NB4 (cell line): ENCODE measurements at places on chromosomes 7 and 10.

DNA sequence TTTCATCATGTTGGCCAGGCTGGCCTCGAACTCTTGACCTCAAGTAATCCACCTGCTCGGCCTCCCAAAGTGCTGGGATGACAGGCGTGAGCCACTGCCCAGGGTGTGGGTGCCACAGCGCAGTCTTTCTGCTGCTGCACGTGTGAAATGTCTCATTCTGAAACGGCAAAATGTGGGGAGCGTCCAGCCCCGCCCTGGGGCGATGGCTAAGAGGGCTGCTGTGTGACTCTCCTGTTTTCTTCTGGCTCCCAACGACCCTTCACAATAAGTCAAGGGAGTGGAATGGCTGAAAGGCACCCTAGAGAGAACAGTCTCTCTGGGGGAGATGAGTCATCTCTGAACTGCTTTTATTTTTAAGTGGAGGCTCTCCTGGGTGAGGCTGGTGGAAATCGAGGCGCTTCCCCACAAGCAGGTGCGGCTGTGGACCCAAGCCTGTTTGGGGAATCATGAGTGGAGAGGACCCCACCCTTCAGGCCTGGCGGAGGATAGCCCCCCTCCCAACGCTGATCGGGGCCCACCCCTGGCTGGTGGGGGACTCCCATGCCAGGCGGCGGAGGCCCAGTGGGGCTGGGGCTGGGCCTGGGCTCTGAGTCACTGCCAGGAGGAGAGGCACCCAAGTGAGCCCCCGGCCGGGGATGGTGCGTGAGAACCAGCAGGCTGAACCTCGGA is 18.0 kb downstream of the ADAP1 start:
- DNase-seq, result peak; percentile 94

DNA sequence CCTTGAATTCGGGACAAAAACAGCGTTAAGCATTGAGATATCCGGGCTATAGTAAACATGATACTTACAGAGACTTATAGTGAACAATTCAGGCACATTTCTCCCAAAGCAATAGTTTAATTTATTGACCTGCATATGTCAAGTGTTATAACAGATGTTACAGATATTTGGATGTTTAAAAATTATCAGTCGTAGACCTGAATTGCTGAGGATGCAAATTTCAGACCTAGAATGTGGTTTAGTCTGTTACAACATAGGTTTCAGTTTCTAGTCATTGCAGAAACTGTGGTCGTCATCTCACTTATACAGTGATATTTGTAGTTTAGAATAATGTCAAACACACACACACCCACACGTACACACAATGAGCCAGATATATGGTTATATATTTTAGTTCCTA is 85.2 kb downstream of the VTI1A start:
- DNase-seq, result peak; percentile 36

- DNase-seq, result peak; percentile 30
Observed at GRCh38 chr7:111853201-111853990, 291.1 kb upstream of the IMMP2L start.

GRCh38 chr7:22876986-22877729 is 54.5 kb upstream of the TOMM7 start:
- DNase-seq, result no peak

DNA sequence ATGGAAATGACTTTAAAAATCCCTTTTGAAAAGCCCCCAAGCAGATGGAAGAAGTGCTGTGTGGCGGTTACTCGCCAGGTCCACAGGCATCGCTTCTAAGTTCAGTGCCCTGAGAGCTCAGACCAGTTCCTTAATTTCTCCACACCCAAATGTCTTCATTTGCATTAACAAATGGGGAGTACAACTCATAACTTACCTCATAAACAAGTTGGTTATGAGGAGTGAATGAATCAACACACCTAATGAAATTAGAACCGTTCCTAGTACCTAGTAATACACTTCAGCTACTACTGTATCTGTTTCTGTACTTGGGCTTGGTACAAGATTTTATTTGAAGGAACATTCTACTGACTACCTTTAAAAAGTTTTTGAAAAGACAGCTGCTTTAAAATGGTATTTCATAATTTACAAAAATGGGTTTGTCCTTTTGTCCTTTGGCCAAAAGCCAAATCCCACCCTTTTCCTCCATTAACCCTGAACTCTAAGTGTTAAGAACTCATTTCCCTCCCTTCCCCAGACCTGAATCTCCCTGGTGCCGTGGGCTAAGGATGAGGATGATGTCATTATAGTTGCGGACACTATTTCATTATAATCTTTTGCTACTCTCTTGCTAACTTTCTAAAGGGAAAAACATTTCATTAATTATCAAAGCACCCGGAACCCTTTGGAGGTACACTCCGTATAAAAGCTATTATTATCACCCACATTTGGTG is 221.5 kb upstream of the CELF2 start:
- no peak for DNase-seq

- peak; percentile 31 for DNase-seq
Observed at GRCh38 chr10:79375321-79376077, 28.2 kb downstream of the PPIF start.

GRCh38 chr7:133310232-133310862 is 57.5 kb downstream of the EXOC4 start:
- no peak for DNase-seq

DNA sequence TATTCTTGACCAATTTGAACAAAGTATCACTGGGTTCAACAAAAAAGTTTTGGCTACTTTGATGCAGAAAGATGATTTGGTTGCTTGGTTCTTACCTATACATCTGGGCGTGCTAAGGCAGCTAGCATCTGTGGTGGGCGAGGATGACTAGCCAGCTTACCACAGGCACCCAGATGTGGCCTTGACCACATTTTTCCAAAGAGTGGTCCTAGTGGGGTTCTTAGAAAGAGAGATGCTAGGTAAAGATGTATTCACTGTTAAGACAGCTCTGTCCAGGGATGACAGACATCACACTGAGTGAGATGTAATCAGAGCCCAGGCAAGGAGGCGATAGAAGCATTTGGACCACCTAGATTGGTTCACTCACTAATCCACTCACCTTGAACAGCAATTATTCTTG is 785 bp downstream of the DNTT start:
- DNase-seq, result no peak

DNA sequence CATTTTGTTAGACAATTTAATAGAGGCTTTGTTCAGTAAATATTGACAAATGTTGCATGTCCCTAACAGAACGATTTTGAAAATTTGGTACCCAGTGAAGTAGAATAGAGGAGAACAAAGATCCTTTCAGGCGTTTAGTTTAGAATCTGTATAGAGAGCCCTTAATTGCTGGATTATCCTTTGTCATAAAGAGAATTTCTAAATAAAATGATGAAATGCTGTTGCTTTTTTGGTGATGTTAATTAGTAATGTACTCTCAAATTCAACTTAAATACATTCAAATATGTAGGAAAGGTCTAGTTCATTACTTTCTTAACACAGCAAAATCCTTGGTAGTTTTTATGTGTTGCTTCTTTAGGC is 1.2 kb downstream of the LUC7L2 start:
- no peak for DNase-seq

DNA sequence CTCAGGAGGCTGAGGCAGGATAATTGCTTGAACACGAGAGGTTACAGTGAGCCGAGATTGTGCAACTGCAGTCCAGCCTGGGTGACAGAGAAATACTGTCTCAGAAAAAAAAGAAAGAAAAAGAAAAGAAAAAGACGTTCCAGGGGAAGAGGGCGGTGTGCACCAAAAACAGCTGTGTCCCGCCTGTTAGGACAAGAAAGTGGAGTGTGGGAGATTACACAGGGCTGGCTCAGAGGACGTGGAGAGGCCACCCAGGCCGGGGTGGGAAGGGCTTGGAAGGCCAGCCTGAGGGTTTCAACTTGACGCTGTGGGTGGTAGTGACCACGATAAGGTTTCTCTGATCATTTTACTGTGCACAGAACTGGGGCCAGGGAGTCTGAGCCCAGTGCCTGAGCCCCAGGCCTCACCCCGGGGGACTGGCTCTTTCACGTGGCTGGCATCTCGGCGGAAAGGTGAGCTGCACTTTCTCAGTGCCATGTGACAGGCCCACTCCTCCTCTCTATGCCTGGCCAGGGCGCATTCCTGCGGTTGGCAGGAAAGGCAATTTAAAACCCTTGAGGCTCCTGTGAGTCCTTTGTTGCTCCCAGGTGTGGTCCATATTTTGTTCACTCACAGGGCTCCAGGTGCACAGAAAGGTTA is 13.9 kb downstream of the RHBDD2 start:
- no peak for DNase-seq

DNA sequence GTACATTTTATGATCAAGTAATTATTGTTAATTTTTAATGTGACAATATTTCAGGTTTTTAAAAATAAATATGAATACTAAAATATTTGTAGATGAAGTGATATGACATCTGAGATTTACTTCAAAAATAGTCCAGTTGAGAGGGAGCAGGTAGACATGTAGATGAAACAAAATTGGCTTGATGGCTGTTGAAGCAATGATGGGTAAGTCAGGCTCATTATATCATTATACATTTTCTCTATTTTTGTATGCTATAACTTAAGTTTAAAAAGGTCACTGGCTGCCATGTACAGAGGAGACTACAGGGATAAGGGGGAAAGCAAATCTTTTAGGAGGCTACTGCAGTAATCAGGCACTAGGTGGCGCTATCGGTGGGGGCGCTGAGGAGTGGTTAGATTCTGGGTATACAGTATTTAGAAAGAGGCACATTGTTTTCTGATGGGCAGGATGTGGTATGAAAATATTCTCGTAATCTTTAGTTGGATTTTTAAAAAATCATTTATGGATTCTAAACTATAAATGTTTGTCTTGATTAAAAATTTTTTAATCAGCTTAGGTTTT is 189.8 kb upstream of the IMMP2L start:
- DNase-seq, result peak; percentile 77

GRCh38 chr7:154353355-154353767 is 301.2 kb downstream of the DPP6 start:
- no peak for DNase-seq

DNA sequence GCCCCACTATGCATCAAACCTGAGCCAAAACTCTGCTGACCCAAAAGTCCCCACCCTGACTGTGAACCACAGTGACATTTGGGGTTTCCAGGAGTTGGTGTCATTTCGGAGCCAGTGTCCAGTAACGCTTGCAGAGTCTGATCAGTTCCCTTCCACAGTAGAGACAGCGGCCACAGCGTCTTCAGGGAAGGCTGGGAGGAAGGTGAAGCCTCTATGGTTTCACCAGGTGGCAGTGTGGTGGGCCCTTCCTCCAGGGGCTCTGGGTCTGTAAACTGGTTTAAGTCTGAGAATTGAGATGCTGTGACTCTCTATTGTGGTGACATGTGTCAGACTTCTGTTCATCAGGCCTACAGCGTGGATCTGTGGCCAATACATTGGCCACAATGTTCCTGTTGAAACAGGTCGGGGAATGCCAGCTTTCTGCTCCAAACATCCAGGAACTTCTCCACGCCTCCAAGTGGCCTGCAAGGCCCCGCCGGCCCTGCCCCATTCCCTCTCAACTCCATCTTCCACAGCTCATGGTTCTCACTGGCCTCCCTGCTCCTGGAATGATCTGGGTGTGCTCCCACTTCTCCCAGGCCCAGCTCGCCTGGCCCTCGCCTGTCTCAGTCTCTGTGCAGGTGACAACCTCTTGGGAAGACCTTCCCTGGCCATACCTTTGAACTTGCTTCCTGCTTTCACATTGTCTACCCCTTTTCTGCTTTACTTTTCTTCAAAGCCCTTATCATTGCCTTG is 124.5 kb upstream of the FAM20C start:
- no peak for DNase-seq

DNA sequence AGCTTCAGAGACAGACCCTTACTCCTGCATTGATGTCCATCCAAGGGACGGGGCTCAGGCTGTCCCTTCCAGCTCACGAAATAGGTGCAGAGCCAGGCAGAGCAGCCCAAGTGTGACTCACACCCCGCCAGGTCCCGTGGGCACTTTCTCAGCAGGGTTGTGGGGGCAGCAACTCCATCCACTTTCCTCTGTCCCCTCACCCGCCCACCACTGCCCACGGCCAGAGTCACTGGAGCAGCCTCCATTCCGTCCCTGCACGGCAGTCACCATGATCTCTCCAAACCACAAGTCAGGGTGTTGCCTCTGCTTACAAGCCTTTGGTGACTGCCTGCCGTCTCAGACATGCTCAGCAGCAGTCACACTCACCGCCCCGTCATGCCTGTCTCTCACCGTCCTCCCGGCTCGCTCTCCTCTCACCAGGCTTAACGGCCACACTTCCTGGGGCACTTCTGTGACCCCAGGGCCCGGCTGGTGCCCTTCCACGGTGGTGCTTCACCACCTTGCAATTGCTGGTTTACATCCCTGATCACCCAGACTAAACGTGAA is 39.3 kb downstream of the CALML3 start:
- DNase-seq, result peak; percentile 66

- no peak for DNase-seq
Observed at GRCh38 chr10:101053516-101053915, 8.3 kb upstream of the KAZALD1 start.

- no peak for DNase-seq
Observed at GRCh38 chr7:142813226-142813625, 41.6 kb upstream of the EPHB6 start.

DNA sequence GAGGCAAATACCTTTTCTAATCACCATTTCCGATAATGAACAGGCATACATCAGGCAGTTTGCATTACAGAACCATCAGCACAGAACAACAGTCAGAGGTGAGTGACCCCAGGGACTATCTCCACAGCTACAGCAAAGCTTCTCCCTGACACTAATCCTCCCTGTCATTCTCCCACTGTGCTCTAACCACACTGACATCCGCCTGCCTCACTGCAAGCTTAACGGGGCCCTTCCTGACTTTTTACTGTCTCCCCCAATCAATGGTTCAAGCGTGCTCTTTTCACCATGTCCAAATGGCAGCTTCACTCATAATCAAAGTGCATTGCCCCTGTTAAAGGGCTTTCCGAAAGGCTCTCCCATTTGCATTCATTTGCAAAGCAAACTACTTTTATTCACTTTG is 196.3 kb downstream of the DNAJC1 start:
- DNase-seq, result peak; percentile 80
